Pons (tissue), 1 donor: ENCODE measurements at places on chromosomes 13 and 19.
A peak's percentile ranks its signal among the peaks of the same experiment; 100 is the strongest.

GRCh38 chr13:33931397-33932311 lies 113.7 kb downstream of the RFC3 start:
- peak; percentile 67 for DNase-seq

GRCh38 chr19:1935484-1936208 lies 5.3 kb upstream of the CSNK1G2 start:
- DNase-seq: peak; percentile 62

DNA sequence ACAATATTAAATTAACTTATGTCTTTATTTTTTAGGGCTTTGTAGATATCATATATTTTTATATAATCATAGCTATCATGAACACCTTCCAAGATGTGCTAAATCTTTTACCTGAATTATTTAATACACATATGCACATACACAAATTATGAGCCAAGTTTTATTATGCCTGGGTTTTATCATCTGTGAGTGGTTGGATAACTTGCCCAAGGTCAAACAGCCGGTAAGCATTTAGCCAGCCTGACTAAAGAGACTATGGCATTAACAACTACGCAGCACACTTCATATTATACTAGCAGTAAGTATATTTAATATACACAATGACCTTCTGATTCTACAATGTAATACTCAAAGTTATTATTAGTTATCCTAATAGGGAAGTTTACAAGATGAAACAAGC lies 132.7 kb downstream of the FREM2 start:
- no peak for DNase-seq

GRCh38 chr13:90968166-90968904 lies 379.2 kb upstream of the MIR17HG start:
- peak; percentile 45 for DNase-seq
